Activated T-cell treated with anti-CD3 and anti-CD28 coated beads for 1 hour (primary cell): ENCODE measurements at places on chromosomes 2 and 18.

GRCh38 chr2:226139759-226140158, 659.9 kb downstream of the IRS1 start:
- DNase-seq, result no peak

DNA sequence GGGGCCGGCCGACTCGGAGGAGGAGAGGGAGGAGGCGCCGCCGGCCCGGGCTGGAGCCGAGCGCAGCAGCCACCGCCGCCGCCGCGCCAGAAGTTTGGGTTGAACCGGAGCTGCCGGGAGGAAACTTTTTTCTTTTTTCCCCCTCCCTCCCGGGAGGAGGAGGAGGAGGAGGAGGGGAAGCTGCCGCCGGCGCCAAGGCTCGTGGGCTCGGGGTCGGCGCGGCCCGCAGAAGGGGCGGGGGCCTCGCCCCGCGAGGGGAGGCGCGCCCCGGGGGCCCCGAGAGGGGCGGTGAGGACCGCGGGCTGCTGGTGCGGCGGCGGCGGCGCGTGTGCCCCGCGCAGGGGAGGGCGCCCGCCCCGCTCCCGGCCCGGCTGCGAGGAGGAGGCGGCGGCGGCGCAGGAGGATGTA, 316 bp downstream of the CRIM1 start:
- peak; percentile 3 for DNase-seq

DNA sequence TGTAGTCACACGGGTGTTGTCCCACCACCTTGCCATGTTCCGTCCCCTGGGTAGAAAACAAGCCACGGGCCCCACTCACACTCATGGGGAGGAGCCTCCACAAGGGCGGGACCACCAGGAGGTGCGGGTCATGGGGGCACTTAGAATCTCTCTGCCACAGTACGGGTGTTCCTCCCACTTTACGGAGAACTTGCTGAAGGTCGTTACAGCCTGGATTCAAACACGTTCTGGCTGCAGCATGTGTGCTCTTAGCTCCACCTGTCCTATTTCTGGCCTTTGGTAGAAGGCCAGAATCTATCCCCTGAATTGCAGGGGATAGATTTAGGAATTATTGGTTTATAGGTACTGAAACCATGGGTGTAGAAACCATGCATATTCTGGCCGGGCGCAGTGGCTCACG, 14.9 kb upstream of the CEP192 start:
- DNase-seq, result no peak

GRCh38 chr18:70284976-70285620, 3.7 kb upstream of the SOCS6 start:
- DNase-seq, result no peak
